Thoracic aorta (tissue), 2 donors: ENCODE measurements at places on chromosomes 3 and 15. TPM values are rescaled to one million over a fixed set of nuclear protein-coding genes. Genes with fewer than 3 reads are reported as not detected.

- no peak for DNase-seq
These were observed 52.0 kb upstream of the CCNB2 start for GRCh38 chr15:59052915-59053407.

- DNase-seq: no peak
These were observed 16.3 kb downstream of the SNAPC5 start for GRCh38 chr15:66481107-66481856.

GRCh38 chr15:101255615-101256241 lies 3.9 kb upstream of the CHSY1 start:
- DNase-seq: no peak

POTEB gene
- total RNA-seq: not detected

ROPN1B gene
- total RNA-seq: not detected
